ENCODE measurements at places on chromosomes 3 and 15.
A peak's percentile ranks its signal among the peaks of the same experiment; 100 is the strongest.

DNA sequence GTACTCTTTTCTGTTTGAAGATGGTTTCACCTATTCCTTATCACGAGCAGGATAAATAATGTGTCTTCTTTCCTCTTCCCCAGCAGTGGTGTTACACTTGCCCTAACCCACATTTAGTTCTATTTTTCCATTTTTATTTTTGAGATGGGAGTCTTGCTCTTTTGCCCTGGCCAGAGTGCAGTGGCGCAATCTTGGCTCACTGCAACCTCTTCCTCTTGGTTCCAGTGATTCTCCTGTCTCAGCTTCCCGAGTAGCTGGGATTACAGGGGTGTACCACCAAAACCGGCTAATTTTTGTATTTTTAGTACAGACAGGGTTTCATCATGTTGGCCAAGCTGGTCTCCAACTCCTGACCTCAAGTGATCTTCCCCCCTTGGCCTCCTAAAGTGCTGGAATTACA is 372.4 kb downstream of the FOXP1 start:
- no peak for DNase-seq

DNA sequence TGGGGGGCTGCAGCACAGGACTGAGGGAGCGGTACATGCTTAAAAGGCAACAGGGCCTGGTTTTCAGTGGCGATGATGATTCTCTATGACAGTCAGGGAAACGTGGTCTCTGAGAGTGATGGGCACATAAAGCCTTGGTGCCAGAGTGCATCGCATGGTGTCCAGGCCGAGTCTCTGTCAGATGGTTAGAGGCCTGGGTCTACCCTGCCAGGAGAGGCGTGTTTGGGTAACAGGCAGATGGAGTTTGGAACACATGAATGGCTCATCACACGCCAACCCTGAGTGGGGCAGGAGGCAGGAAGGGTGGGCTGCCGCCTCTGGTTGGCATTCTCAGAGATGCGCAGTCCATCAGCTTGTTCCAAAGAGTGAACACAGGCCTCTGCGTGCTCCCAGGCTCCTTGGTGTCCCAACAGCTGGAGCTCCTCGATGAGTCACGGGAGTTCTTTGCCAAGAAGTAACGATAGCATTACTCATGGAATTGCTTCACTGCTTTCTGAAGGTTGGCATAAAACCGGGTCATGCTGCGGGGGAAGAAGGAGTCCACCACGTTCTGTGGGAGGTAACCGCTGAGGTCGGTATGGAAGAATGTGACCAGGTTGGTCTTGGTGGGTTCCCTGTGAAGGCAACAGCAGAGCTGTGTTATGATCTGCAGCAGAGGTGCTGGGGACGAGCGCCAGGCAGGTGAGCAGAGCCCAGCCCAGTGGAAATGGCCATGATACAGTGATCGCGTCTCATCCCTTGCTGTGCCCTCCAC is 11.0 kb downstream of the STARD5 start:
- DNase-seq = no peak

- DNase-seq = no peak
Observed at GRCh38 chr3:158750016-158750415, 17.8 kb upstream of the RARRES1 start.

DNA sequence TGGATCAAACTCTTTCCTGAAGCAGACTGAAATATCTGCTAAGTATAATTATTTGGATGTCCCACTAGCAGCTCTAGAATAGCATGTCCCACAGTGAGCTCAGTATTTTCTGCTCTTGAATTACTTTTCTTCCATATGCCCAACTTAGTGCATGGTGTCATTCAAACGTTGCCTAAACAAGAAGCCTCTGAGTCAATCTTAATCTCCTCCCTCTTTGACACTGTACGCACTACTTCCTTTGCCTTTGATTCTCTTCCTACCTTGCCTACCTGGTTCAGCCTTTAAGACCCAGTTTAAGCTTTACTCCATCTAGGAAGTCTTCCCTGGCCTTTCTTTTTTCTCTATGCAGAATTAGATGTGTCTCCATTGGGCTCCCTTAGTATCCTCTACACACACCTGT is 54.5 kb downstream of the SEC22A start:
- no peak for DNase-seq

- no peak for DNase-seq
Observed at GRCh38 chr15:47506329-47507100, 210.8 kb upstream of the SEMA6D start.

- no peak for DNase-seq
Observed at GRCh38 chr15:67109141-67110034, 44.0 kb downstream of the SMAD3 start.

GRCh38 chr3:46503200-46503874 is 5.6 kb downstream of the RTP3 start:
- no peak for DNase-seq

- no peak for DNase-seq
Observed at GRCh38 chr3:136093771-136094170, 102.4 kb downstream of the MSL2 start.

- no peak for DNase-seq
Observed at GRCh38 chr3:179263134-179263533, 12.2 kb upstream of the KCNMB3 start.

- DNase-seq = no peak
Observed at GRCh38 chr3:126964261-126964660, 18.7 kb upstream of the PLXNA1 start.

DNA sequence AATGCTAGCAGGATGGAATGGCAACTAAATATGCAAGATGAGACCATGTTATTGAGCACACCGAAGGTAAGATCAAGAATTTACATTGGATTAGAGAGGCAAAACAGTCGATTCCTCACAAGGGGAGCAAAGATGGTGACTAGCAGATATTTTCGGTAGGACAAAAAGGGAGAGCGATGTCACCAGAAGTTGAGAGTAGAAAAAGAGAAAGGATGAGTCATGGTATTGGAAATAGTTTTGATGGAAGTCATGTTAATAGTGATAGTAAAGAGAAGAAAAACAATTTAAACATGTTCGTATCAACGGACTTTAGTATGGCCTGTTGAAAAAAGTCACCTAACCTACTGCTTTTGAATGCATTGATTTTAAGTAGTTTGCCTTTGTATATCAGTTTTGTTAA is 55.0 kb downstream of the UBE2E2 start:
- DNase-seq = no peak

DNA sequence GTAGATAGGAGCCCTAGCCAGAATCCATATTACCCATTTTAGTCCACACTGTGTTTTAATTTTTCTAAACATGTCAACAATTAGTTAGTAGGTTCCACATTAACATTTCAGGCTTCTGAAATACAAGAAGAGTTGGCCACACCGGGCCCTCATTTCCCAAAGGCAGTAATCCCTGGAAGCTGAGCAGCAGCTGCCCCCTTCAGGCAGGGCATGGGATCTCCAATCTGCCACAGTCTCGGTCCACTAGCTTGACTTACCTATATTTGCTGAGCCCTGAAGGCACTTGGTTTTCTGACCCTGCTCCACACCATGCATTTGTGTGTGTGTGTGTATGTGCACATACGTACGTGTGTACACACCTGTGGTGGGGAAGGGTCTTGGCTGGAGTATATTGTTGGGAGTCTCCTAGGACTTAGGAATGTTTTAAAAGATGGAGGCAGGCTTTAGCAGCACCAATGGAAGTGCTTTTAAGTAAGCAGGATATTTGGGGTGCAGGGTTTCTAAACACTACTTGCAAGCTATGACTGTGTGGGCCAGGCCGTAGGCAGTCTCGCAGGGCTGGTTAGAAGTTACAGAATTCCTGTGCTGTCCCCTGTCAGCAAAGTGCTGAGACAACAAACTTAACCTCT is 71.2 kb upstream of the SOX14 start:
- no peak for DNase-seq

- no peak for DNase-seq
Observed at GRCh38 chr3:77746892-77747291, 707.0 kb downstream of the ROBO2 start.

- no peak for DNase-seq
Observed at GRCh38 chr3:186133980-186134379, 25.1 kb upstream of the ETV5 start.

DNA sequence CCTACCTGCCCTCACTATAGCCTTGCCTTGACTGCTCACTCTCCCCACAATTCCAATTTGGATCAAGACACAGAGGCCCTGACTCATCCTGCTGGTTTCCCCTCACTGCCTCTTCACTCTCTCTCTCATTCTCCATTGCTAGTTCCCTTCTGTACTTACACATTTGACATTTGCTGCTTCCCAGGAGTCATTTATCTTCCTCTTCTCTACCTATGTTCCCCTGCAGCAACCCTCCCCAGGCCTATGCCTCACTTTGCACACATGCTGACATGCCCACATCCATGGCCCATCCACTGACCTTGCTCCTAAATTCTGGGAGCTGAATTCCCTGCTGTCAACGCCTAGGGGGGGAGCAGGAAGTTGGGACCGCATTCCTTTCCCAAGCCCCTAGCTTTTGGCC is 82.2 kb downstream of the SRGAP3 start:
- no peak for DNase-seq

GRCh38 chr15:50140098-50140497 is 21.1 kb upstream of the ATP8B4 start:
- no peak for DNase-seq

- no peak for DNase-seq
Observed at GRCh38 chr3:194040516-194041273, 95.3 kb upstream of the HES1 start.

GRCh38 chr3:195806916-195807231 is 4.9 kb downstream of the MUC4 start:
- DNase-seq = no peak

DNA sequence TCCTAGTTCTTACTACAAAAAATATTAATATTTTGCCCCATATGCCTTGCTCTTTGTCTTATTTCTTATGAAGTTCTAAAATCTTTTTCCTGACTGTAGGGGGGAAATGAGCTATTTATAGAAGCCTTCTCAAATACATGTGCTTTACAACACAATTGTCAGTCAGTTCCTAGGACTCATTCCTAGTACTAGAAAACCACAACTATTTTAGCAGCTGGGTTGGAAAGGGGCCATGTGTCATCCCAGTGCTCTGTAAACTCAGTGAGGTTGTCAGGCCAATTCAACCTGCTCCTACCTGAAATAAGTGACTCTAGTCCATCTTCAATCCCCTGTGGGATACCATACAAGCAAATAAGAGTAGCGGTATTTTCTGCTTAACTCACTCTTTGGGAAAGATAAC is 153.8 kb downstream of the ULK4 start:
- DNase-seq = no peak

DNA sequence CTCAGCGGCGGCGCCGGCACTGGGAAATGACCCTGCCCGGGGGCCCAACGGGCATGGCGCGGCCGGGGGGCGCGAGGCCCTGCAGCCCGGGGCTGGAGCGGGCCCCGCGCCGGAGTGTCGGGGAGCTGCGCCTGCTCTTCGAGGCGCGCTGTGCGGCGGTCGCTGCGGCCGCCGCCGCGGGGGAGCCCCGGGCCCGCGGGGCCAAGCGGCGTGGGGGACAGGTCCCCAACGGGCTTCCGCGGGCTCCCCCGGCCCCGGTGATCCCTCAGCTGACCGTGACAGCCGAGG is 172 bp downstream of the ITPKA start:
- no peak for DNase-seq

GRCh38 chr15:79923079-79923514 is 26.3 kb upstream of the MTHFS start:
- DNase-seq = peak; percentile 62

DNA sequence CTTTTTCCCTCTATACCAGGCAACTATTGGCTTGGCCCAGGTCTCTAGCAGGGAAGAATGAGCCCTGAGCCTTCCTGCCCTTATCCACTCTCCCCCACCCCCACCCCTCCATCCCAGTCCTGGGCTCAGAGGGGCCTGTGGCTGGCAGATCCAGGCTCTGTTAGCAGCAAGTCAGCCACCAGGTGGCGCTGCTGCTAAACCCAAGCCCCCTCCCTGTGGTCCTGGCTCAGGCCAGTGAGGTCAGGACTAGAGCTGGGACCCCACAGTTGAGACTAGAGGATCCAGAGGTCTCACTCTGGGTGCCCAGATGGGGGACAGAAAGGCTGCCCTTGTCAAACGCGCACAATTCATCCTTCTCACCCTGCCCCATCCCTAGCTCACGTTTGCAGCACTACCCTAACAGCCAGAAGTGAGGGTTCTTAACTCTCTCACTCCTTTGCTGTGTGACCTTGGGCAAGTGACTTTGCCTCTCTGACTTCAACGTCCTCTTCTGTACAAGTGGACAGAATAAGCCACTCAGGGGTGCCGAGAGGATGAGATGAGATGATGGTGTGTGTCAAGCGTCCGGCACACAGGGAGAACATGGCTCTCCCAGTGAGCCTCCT is 46.8 kb upstream of the SLC6A1 start:
- peak; percentile 2 for DNase-seq

GRCh38 chr15:25787855-25788520 is 75.1 kb downstream of the ATP10A start:
- no peak for DNase-seq

DNA sequence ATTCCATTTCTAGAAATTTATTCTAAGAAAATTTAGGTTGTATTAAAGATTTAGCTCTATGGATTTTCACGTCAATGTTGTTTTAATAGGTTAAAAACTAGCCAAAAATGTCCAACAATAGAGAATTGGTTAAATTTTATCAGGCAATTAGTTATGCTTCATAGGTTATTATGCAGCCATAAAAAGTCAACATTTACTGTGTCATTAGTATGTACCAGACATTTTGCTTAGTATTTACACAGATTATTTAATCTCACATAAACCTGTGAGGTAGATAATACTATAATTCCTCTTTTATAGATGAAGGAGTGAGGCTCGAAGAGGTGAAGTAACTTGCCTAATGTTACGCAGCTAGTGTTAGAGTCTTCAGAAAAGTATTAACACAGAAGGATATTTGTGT is 70.6 kb upstream of the LRRFIP2 start:
- DNase-seq = no peak

All from CD4-positive, alpha-beta T cell treated with Interleukin-4 for 4 hours (primary cell).